ENCODE measurements at places on chromosomes 16 and 17.

GRCh38 chr16:6665126-6665525 lies 667.5 kb upstream of the RBFOX1 start:
- DNase-seq: no peak

GRCh38 chr16:4176906-4177417 lies 60.7 kb upstream of the ADCY9 start:
- DNase-seq: no peak

GRCh38 chr16:65301029-65301428 lies 179.2 kb upstream of the CDH11 start:
- no peak for DNase-seq

DNA sequence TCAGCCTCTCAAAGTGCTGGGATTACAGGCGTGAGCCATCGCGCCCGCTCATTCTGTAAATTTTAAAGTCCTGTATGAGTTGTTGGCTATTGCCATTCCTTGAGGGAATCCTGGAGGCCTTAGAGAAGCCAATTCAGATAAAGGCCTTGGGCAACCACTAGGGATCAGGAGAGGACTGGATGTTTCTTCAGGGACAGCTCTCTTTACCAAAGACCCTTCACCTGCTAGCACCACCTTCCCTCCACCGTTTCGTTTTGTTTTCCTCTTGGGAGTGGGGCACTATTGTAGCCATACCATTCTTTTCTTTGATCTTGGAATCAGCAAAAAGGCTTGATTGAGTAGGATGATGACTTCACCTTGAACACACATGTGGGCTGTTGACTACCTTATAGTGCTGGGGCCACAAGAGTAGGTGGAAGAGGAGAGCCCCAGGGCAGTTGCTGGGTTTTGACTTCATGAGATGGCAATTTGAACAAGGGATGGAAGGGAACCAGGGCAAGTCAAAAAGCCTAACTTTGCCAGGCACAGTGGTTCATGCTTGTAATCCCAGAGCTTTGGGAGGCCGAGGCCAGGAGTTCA lies 7.0 kb upstream of the ANKRD40CL start:
- no peak for DNase-seq

DNA sequence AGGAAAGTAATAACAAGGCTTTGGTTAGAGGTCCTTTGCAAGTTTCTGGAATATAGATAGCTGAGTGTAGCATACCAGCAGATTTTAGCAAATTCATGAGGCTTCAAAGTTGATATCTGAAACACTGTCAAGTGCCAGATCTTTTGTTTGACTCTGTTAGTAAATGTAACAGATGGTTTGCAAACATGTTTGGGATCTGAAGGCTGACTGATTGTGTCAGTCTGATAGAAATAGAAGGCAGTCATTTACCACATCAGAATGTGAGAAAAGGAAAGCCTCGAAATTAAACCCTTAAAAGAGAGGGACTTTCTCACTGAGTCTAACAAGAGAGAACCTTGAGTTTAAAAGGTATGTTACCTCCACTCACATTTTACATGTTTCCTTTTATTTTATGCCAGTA lies 371.5 kb downstream of the KIF2B start:
- DNase-seq: no peak

DNA sequence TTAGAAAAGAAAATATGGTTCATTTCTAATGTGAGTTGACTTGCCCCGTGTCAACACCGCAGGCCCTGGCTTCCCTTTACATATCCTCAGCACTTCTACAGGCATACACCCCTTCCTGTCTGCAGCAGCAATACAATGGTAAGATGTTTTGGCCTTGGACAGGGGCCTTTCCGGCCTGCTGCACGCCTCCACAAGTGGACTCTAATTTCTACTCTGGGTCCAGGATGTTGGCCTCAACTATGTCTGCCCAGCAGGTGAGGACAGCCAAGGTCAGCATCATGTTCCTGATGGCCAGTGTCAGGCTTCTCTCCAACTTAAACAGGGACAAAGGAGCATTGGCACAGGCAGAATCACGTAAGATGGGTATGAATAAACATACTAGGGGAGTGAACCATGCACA lies 11.0 kb downstream of the C17orf67 start:
- no peak for DNase-seq

DNA sequence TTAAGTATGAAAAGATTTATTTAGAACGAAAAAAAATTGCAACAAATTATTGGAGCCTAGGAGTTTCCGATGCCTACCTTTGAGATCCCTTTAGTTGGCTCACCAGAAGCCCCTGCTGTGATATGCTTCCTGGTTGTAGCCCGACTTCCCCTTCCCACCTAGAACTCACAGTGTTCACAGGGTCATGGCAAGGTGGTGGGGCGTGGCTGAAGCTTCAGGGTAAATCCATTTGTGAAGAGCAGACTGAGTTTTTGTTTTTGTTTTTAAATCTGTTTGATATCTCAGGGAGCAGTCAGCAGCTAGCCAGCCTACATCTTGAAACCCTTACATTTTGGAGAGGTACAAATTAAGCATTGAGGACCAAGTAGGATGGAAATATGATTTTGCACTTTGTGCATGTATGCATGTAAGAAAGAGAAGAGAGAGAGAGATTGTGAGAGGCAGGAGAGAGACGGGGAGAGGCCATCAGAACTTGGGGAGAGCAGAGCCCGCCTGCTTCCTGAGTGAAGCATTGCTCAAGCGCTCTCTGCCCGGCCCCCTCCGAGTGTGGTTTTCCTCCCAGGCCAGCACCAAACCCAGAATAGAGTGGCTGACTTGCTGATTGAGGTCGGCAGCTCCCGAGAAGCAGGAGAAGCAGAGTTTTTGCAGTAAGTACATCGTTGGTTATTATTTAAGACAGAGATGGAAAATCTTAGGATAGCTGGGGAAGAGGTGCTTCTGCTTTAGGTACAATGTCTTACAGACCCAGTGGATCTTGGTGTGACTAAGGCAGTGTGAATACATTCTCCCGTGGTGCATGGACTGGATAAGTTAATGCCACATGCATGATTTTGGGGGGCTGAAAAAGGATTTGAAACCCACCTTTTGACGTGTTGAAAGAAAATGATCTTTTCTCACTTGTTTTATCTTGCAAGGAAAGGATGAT lies 64.2 kb downstream of the SPECC1 start:
- DNase-seq: no peak

DNA sequence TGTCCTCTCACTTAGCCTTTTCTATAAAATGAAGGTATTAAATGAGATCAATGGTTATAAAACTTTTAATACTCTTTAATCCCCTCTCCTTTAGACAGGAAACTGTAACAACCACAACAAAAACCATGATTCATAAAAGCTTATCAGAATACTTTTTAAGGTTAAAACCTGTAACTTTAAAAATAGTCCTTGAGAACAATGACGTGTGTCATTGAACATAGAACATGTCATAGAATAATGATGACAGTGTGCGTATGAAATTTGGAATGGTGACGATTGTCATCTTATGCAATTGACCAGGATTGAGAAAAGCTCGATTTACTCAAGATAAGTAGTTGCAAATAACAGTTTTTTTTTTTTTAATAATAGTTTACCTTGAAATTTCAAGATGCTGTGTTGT lies 94.1 kb downstream of the PLCG2 start:
- no peak for DNase-seq

- DNase-seq: no peak
Observed at GRCh38 chr17:9158544-9159452, 137.5 kb downstream of the NTN1 start.

- DNase-seq: no peak
Observed at GRCh38 chr17:60729854-60730253, 52.2 kb downstream of the BCAS3 start.
